ENCODE measurements at places on chromosomes 6 and 20.

DNA sequence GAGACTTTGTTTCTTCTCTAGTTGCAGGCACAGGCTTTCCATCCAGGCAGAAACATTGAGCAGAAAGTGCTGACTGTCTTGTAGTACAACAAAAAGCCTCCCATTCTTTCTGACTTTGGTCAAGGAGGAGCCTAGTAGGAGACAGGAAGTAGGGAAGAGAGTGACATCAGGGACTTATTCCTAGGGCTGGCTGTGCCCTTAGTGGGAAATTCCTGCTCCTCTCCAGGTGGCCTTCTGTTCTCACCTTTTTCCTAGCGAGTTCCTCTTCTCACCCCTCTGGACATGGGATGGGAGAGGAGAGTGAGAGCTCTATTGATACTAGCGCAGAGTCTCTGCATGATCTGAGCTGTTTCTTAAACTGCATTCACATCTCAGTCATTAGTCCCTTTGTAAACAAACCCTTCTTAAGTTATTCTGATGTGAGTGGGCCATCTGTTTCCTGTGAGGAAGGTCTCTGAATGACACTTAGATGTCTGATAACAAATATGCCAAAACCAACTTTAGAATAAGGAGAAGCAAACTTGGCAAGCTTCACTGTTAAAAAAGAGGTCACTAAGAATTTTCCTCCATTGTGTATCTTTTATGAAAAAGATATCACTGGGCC lies 455.0 kb downstream of the GJA1 start:
- no peak for DNase-seq

- DNase-seq, result no peak
Observed at GRCh38 chr6:158476389-158476788, 83.5 kb upstream of the TMEM181 start.

- no peak for DNase-seq
Observed at GRCh38 chr6:44276667-44277640, 6.7 kb downstream of the TMEM151B start.

DNA sequence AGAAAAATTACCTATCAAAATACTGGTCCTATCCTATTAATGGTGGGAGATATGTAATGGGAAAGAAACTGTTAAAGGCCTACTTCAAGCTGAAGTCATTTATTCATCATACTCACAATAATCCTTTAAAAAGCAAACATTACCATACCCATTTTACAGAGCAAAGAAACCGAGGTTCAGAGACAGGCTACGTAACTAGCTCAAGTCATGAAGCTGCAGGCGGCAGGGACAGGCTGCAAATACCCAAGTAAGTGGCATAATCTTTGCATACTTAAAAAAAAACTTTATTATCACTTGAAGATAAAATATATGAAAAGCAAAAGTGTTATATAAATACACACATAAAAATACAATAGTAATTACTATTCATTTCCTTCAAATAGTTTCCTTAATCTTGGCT lies 2.6 kb downstream of the RALGAPA2 start:
- DNase-seq, result no peak

DNA sequence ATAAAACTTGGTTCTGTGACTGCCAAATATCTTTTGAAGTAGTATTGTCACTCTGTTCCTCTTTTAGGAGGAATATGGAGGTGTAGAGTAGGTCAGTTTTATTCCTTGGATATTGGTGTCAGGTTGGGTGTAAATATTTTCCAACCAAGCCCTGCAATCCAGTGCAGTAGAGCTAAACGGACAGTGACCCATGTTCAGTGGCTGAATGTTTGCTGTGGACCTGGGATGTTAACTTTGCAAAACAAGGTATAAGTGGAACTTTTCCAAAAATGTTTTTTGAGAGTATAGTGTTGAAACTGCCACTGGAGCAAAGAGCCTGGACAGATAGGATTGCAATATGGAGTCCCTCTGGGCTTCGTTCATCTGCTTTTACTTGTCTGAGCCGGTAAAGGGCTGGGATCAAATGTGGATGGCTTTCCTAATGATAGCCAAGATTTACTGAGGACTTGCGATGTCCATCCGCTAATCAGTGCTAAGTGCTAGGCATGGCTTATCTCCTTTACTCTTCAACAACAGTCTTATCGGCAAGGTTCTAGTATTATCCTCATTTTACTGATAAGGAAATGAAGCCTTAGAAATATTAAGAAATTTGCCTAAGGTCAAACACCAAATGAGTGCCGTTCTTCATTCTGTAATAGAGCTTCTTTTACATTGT lies 69.0 kb upstream of the BACH2 start:
- DNase-seq, result no peak

DNA sequence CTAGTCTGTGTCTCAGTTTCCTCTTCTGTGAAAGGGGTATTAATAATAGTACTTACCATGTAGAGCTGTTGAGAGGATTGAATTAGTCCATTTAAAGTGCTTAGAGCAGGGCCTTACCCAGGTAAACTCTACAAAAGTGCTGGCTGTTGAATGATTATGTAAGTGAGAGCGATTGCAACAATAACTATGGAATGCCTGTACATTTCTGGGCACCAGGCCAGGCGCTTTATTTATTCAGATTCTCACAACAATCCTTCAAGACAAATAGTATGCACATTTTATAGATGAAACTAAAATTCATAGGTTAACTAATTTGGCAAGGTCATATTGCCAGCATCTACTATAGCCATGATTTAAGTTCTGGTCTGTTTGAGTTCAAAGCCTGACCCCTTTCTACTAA lies 78.3 kb upstream of the MMS22L start:
- no peak for DNase-seq

GRCh38 chr6:25278914-25279747 lies at the start of gene CARMIL1:
CARMIL1 (plus strand) TSS chr6:25279374; CDS start chr6:25279796, 422 bp downstream.
- peak; percentile 62 for DNase-seq

GRCh38 chr6:54053881-54054391 lies 57.3 kb upstream of the MLIP start:
- DNase-seq, result no peak

- no peak for DNase-seq
Observed at GRCh38 chr6:132085731-132086130, 134.6 kb upstream of the CCN2 start.

DNA sequence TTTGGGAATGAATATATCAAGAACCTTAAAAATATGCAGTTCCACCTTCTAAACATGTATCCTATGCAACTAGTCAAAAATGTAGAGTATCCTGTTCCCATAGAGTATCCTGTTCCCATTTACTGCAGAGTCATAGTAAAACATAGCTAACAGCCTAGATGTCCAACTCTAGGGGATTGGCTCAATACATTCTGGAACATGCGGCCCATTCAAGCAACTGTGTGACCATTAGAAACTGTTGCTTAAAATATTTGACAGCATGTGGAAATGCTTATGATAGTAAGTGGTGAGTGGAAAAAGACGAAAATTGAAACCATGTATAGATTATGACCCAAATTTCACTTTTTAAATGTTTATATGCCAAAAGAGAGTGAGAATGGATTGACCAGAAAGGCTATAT lies 11.2 kb downstream of the FOXP4 start:
- no peak for DNase-seq

DNA sequence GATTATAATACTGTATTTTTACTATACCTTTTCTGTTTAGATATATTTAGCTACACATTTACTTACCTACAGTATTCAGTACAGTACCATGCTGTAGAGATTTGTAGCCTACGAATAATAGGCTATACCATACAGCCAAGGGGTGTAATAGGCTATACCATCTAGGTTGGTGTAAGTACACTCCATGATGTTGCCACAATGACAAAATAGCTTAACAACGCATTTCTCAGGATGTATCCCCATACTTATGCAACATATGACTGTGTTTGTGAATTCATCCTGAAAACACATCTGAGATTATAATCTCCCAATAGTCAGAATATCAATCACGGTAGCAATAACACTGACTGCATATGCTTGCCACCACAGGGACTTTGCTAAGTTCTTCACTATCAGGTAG lies 20.7 kb downstream of the B4GALT5 start:
- no peak for DNase-seq

GRCh38 chr6:149823013-149823412 lies 41.1 kb downstream of the LRP11 start:
- no peak for DNase-seq

DNA sequence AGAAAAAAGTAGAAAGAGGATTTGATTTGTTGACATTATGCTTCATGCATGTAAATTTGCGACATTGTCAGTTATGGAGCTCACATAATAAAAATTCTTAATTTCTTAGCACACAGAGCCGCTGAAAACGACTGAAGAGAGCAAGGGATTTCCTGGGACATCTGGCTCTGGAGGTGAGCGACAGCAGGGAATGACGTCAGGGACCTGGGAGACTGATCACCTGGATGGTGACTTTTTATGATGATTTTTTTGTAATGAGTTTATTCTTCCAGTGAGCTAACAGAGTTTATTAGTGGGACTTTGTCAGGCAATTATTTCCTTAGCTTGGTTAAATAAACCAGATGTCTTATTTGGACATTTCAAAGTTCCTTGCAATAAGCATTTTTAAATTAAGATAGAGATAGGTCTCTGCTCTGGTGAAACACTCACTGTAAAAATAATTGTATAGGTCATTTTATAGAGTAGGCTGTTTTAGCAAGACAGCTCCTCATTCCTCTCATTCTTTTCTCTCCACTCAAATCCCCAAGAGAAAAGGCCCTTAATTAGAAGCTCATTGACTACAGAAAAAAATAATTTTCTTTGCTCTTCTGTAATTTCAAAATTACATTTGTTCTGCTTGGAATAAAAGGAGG lies 19.4 kb downstream of the TMEM200A start:
- DNase-seq, result no peak
